ENCODE measurements at places on chromosomes 3 and 15. TPM values are rescaled to one million over a fixed set of nuclear protein-coding genes. Genes with fewer than 3 reads are reported as not detected.

GRCh38 chr15:78243058-78243457, 8.7 kb upstream of the ACSBG1 start:
- DNase-seq, result no peak
- peaks cover 15% of the 10 kb centered on the region for H3K4me1 ChIP-seq
- H3K36me3 ChIP-seq, result no peaks in the 10 kb centered on the region
- no peak overlapping the region for H3K27ac ChIP-seq

- H3K36me3 ChIP-seq, result no peaks in the 10 kb centered on the region
- H3K4me1 ChIP-seq, result no peaks in the 10 kb centered on the region
- no peak overlapping the region for H3K4me3 ChIP-seq
- no peak overlapping the region for H3K27ac ChIP-seq
- H3K27me3 ChIP-seq, result no peaks in the 10 kb centered on the region
- no peak for DNase-seq
These were observed 173.9 kb upstream of the CD96 start for GRCh38 chr3:111368056-111368455.

- no peak overlapping the region for H3K27ac ChIP-seq
- H3K27me3 ChIP-seq, result no peaks in the 10 kb centered on the region
- no peak for DNase-seq
These were observed 53.0 kb downstream of the SUCLG2 start for GRCh38 chr3:67601385-67601784.

- no peaks in the 10 kb centered on the region for H3K36me3 ChIP-seq
- no peaks in the 10 kb centered on the region for H3K27me3 ChIP-seq
- no peak overlapping the region for H3K27ac ChIP-seq
- no peak overlapping the region for H3K4me3 ChIP-seq
- no peaks in the 10 kb centered on the region for H3K4me1 ChIP-seq
These were observed 74.7 kb upstream of the THBS1 start for GRCh38 chr15:39506146-39506545.

- no peak for DNase-seq
- H3K4me1 ChIP-seq, result no peaks in the 10 kb centered on the region
- no peaks in the 10 kb centered on the region for H3K27me3 ChIP-seq
- H3K27ac ChIP-seq, result no peak overlapping the region
- H3K4me3 ChIP-seq, result no peak overlapping the region
- H3K36me3 ChIP-seq, result no peaks in the 10 kb centered on the region
These were observed 562.0 kb downstream of the ROBO2 start for GRCh38 chr3:77601823-77602415.

GRCh38 chr3:133892541-133893231, 3.0 kb downstream of the RAB6B start:
- no peak overlapping the region for H3K4me3 ChIP-seq
- peaks cover 37% of the 10 kb centered on the region for H3K27me3 ChIP-seq
- H3K36me3 ChIP-seq, result no peaks in the 10 kb centered on the region
- no peak overlapping the region for H3K27ac ChIP-seq
- peaks cover 4% of the 10 kb centered on the region for H3K4me1 ChIP-seq
- DNase-seq, result no peak

GRCh38 chr3:2024713-2025112, 74.0 kb upstream of the CNTN4 start:
- no peaks in the 10 kb centered on the region for H3K27me3 ChIP-seq
- H3K36me3 ChIP-seq, result no peaks in the 10 kb centered on the region
- H3K4me1 ChIP-seq, result no peaks in the 10 kb centered on the region
- no peak for DNase-seq
- no peak overlapping the region for H3K4me3 ChIP-seq
- H3K27ac ChIP-seq, result no peak overlapping the region

DNA sequence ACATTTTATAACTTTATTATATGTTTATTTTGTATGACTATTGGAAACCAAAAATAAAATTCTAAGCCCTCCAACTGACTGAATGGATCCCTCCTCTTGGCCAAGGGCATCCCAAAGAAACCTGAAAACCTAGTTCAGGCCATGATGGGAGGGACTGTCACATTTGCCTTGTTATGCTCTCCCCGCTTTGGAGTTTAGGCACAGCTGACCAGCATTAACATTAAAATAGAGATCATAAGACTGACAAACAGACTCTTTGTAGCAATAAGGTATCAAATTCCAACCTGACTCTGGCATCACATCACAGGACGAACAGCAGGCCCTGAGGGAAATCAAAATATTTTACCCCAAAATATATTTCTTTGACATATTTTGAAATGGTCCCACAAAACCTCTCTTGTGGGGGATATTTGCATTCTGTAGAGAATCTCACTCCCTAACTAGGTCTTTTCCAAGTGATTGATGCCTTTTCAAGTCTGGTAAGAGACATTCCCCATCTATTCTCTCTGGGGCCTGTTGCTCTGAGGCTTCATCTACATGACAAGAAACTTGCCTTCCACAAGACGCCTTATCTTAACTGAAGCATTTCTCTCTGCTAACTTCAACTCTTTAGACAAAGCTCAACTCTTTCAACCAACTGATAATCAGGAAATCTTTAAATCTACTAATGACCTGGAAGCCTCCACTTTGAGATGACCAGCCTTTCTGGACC, 81.8 kb upstream of the PRR23E start:
- H3K4me1 ChIP-seq, result no peaks in the 10 kb centered on the region
- no peak for DNase-seq
- no peak overlapping the region for H3K27ac ChIP-seq
- H3K36me3 ChIP-seq, result no peaks in the 10 kb centered on the region
- H3K27me3 ChIP-seq, result no peaks in the 10 kb centered on the region

DNA sequence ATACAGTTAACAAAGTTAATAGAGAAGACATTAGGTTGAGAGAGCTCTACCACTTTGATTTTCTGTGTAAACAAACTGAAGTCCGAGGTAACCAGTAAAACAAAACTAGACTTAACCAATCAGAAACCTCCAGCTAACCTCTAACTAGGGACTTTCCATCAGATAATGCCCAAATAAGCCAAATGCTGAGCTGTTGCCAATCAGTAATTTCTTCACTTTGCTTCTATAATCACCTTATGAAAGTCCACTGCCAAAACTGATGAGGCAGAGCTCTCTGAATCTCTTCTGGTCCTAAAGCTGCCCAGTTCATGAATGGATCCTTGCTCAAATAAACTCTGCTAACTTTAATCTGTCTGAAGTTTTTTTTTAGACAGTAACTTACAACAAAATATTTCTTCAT, 448.0 kb upstream of the NECTIN3 start:
- no peaks in the 10 kb centered on the region for H3K4me1 ChIP-seq
- DNase-seq, result no peak
- H3K4me3 ChIP-seq, result no peak overlapping the region
- no peaks in the 10 kb centered on the region for H3K27me3 ChIP-seq
- no peak overlapping the region for H3K27ac ChIP-seq
- no peaks in the 10 kb centered on the region for H3K36me3 ChIP-seq

The SEMA3F gene
- total RNA-seq, result 4.4 TPM

The LDHAL6B gene
- total RNA-seq, result not detected

The CALML4 gene
- 8.8 TPM for total RNA-seq

The PLA2G4E gene
- 0.05 TPM for total RNA-seq
